ENCODE measurements at places on chromosomes 11 and 22. TPM values are rescaled to one million over a fixed set of nuclear protein-coding genes. Genes with fewer than 3 reads are reported as not detected.

DNA sequence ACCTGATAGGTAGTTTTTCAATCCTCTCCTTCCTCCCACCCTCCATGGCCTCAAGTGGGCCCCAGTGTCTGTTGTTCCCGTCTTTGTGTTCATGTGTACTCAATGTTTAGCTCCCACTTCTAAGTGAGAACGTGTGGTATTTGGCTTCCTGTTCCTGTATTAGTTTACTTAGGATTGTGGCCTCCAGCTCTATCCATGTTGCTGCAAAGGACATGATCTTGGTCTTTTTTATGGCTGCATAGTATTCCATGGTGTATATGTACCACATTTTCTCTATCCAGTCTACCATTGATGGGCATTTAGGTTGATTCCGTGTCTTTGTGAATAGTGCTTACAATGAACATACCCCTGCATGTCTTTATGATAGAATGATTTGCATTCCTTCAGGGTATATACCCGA, 54.1 kb upstream of the CFAP300 start:
- DNase-seq: no peak

DNA sequence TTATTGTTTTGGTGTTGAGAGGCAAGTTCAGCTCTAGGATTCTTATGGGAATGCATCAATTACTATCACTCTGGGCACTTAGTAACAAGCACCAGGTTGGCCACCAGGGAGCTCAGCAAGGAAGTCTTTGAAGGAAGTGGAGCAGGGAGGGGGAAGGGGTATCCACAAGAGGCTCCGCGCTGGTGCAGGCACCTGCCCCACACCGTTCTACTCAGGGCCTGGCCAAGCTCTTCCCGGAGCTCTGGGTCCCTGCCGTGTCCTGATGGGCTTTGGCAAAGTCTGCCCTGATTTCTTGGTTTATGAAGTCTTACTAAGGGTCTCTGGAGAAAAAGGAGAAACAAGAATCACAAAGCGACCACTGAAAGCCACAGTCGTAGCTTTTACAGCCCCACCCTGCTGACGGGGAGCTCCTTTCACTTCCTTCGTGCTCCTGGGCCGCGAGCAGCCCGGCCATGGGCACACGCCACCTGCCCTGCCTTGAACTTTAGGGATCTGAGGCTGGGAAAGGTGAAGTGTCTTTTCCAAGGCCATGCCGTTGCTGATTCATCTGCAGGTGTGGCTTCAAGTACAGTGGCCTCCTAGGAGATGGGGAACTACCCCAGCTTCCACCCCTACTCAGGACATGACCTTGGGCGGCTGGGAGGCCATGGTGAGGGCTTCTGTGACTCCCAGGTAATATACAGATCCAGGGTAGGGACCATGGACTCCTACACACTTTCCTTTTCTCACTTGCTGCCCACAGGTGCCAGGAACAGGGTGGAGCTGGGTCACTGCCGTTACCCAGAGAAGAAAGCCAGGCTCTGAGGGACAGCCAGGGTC, 15.9 kb upstream of the LRRC32 start:
- no peak for DNase-seq

NPAS4 gene
- not detected for total RNA-seq

CELSR1 gene
- 12.5 TPM for total RNA-seq

DNA sequence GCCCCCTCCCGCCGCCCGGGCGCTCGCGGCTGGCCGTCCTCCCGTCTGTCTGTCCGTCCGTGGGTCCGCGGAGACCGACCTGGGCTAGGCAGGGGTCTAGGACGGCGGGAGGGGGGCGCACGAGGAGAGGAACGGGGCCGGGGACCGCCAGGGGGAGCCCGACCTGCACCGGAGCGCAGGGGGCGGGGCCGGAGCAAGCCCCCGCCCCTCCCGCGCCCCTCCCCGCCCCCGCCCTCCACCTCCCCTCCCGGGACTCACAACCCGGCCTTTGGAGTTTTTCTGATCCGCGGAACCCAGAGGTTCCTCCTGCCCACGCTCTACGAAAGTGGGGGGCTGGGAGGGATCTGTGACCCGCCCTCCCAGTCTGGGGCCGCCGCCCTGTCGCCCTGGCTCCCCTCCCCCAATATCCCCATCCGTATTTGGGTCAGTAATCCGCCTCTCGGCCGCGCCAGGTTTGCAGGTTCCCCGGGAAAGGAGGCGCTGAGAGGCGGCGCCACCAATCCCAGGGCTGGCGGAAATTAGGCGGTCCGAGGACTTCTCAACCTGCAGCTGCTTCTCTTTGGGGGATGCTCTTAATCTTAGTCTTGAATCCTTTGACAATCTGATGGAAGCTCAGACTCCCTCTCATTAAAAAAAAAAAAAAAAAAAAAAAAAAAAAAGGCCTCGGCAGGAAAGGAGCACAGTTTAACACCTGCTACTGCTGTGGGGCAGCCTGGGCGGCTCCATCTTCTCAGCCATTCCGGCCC, 925 bp upstream of the KCNJ11 start:
- DNase-seq: peak; percentile 71

- DNase-seq: no peak
Measured at GRCh38 chr22:18064636-18065035, 13.2 kb upstream of the PEX26 start.

GRCh38 chr11:45385423-45385822, 99.3 kb upstream of the SYT13 start:
- no peak for DNase-seq

DNA sequence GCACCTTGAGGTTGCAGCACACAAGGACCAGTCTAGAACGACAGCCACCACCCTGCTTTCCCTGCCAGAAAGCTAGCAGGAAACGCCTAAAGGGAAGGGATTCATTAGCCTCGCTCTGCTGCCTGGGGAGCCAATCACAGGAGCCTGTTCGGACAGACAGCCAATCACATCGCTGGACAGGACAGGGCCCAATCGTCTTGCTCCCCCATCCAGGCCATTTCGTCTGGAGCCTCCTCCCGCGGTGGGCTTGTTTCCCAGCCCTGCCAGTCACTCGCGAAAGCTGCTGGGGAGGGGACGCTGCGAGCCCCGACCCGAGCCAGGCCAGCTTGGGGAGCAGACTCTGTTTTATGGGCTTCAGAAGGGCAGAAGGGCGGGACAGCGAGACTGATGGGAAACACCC, 79.8 kb upstream of the NCAM1 start:
- DNase-seq: peak; percentile 61

MFNG gene
- total RNA-seq: 0.37 TPM

DNA sequence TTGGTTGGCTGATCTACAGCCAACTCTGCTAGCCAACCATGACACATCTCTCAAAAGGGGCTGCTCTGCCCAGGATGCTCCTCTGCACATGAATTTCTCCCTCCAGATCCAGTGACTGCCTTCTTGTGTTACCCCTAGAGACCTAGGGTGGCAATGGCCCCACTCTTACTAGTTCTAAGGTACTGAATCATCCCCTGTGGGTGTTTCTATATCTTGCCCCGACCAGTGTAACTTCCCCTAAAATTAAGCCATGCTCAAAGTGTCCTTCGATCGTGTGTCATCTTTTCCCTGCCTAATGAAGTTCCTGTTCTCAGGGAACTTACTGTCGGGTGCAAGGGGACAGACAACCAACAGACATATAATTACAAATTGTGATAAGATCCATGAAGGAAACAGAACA, 113.3 kb downstream of the FAM76B start:
- no peak for DNase-seq

- DNase-seq: no peak
Measured at GRCh38 chr11:45278714-45279113, 7.4 kb downstream of the SYT13 start.

SLC5A1 gene
- total RNA-seq: 0.24 TPM

DNA sequence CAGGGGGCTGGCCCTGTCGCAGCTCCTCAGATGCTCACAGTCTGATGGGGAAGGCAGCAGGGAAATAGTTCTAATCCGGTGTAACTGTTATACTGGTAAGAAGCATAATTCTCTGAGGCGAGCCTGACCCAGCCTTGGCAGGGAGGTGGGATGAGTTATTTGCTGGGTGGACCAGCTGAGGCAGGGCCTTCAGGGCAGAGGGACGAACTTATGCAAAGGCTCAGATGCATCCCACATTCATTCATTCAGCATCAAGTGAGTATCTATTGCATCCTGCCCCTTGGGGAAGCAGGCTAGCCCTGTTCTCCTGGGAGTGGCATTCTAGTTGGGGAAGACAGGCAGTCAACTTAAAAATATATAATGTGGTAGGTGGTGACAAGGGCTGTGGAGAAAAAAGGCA, 13.6 kb upstream of the SREBF2 start:
- no peak for DNase-seq

DNA sequence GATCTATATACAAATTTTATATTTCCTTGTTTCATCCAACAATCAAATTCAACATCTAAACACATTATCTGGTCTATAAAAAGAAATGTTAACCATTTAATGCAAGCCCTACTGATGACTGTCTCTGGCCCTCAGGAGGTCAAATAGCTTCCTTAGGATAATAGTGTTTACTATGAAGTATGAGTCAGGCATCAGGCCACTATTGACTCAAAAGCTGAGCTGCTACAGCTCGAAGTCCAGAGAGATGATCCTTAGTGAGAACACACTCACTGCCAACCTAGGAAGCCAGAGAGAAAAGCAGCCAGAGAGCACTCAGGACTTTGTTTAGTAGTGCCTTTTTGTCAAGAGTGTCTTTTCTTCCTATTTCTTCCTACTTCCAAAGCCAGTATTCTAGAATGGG, 171.8 kb downstream of the SOX6 start:
- DNase-seq: peak; percentile 66

Data from SK-MEL-5 (cell line).